ENCODE measurements at places on chromosomes 7 and 10. TPM values are rescaled to one million over a fixed set of nuclear protein-coding genes. Genes with fewer than 3 reads are reported as not detected.

GIMAP6 gene
- polyA plus RNA-seq: 18.2 TPM

GIMAP2 gene
- 7.2 TPM for polyA plus RNA-seq

FAM237B gene
- 0.30 TPM for polyA plus RNA-seq

HABP2 gene
- 0.41 TPM for polyA plus RNA-seq

AMZ1 gene
- polyA plus RNA-seq: 0.12 TPM

OR2A12 gene
- polyA plus RNA-seq: not detected

EBF3 gene
- 3.3 TPM for polyA plus RNA-seq

Measured in right renal pelvis (tissue), 4 donors.